GM12864 (cell line): ENCODE measurements at places on chromosomes 1 and 21.

- no peak for DNase-seq
These were observed 1204.6 kb upstream of the TMPRSS15 start for GRCh38 chr21:19608101-19608621.

DNA sequence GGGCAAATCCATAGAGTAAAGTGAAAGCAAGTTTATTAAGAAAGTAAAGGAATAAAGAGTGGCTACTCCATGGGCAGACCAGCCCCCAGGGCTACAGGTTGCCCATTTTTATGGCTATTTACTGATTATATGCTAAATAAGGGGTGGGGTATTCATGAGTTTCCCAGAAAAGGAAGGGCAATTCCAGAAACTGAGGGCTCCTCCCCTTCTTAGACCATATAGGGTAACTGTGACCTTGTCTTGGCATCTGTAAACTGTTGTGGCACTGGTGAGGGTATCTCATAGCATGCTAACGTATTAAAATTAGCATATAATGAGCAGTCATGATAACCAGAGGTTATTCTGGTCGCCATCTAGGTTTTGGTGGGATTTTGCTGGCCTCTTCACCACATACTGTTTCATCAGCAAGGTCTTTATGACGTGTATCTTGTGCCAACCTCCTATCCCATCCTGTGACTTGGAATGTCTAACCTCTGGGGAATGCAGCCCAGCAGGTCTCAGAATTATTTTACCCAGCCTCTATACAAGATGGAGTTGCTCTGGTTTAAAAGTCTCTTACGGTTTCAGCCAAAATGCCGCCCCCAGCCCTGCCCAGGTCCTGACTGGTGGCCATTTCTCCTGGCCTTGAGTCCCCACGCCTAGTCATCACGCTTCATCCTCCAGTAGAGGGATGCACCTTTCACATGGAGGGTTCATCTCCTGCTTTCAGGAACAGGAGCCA lies 982 bp upstream of the TRIM17 start:
- no peak for DNase-seq

GRCh38 chr1:30649321-30649991 lies 73.9 kb downstream of the MATN1 start:
- no peak for DNase-seq

- DNase-seq, result no peak
These were observed 231.5 kb upstream of the ST6GALNAC5 start for GRCh38 chr1:76635784-76636183.

GRCh38 chr21:37888659-37889058 lies 27.6 kb downstream of the KCNJ6 start:
- no peak for DNase-seq

DNA sequence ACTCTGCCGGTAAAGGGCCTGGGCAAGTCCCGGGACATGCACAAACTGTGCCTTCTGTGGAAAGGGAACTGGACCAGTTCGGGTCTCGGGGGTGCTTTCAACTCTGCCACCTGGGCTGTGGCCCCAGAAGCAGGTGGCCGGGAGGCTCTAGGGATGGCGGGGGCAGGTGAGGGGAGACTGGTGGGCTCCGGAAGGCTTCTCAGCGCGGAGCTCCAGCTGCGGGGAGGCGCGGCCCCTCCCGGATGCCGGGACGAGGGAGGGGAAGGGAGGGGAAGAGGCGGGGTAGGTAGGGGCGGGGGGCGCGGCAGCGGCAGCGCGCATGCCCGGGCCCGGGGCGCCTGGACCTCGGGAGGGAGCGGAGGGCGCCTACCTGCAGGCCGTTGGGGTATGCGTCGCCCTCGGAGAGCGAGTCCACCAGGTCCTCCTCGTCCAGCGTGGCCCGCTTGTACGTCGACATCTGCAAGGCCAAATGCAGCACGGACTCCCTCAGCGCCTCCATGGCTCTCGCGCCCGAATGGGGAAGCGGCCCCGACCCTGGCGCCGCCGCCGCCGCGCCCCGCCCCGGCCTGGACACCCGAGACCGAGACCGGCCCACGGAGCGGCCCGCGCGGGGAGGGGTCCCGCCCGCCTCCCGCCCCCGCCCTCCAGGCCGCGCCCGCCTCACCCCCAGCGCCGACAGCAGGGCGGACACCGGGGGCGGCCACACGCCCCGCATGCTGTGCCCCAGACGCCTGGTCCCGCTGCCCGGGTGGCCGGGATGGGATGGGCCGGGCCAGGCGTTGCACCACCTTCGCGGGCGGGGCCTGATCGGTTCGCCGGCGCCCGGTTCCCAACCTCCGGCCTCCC lies at the start of gene ECE1:
Gene ECE1, minus strand, starts transcription at position 764 of the 846 bp plus-strand sequence. Its CDS starts 49 bp downstream, at position 715.
- DNase-seq, result no peak

GRCh38 chr1:78358165-78358564 lies 132.6 kb upstream of the PTGFR start:
- no peak for DNase-seq

- DNase-seq, result no peak
These were observed 6.7 kb upstream of the WNT2B start for GRCh38 chr1:112501810-112502641.

DNA sequence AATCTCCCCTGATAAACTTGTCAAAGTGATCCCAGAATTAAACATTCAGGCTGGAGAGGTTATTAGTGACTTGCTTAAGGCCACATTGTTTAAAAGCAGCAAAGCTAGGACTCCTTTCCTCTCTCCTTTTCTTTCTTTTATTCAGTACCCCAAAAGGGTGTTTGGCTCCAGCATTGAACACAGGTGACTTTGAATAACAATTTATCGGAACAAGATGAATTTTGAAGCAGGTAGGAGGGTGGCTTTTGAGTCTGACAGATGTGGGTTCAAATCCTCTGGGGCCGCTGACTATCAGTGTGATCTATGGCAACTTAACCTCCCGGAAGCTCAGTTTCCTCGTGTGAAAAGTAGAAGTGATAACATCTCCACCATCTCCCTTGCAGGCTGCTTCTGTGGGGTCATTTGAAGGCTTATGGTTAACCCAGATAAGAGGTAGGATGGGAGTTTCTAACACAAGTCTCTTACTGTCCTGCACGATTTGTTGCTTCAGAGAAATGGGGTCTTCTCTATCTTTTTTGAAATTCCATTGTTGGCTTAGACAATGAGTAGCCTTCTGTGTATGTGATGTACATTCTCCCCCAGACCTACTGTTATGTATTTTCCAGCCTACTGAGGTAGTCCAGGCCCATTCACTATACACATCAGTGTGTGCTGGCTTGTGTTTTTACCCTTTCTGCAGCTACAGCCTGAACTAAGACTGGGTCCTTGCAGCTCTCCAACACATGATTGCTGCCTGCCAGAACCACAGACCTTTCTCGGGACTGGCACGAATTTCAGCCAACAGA lies 29.0 kb downstream of the JUN start:
- no peak for DNase-seq

DNA sequence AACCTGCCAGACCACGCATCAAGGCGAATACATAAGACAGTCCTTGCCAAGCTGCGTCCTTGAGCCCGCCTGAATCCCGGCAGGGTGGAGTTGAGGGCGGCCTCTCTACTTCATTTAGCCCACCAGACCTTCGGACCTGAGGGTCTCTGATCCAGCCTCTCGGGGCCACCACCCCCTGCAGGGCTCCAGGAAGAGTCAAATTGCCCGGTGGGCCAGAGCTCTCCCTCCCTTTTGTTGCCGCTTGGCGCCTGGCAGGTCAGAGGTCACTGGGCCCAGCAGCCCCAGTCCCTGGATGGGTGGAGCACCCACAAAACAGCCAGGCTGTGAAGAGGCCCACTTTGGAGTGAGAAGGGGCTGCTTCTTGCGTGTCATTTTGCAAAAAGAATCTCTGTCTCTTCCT lies 9.0 kb downstream of the GNG4 start:
- DNase-seq, result no peak

DNA sequence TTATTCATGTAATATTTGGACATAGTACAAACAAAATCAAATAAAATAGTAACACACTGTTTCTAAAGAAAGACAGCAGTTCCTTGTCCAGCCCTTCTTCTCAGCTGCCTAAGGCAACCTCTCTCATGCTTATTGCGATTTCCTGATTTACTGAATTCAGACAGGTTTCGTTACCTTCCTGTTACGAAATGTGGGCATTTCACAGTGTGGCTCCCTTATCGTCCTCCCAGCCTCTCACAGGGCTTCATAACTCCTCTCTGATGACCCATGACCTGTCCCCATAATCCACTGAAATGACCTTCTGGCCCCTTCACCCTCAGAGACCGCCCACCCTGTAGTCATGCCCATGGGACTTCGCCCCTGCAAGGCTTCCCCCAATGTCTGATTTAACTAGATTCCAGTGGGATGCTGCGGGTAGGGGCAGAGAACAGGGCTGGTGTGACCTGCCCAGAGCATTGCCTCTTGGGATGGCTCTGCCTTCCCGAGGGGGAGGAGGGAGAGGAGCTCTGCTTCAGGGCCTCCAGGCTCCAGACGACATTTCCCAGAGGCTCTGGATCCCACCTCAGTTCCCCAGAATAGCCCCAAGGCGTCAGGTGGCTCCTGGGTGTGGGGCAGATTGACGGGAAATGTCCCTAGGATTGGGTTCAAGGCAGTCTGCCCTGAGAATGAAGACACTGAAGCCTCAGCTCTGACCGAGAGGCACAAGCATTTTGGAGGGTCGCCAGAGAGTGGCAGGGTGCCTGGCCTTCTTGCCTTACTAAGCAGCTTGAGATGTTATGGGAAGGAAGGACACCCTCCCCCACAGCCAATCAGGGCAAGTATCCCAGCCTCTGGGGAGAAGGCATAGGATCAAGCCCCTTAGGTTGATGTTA lies 20.6 kb downstream of the PADI2 start:
- no peak for DNase-seq

DNA sequence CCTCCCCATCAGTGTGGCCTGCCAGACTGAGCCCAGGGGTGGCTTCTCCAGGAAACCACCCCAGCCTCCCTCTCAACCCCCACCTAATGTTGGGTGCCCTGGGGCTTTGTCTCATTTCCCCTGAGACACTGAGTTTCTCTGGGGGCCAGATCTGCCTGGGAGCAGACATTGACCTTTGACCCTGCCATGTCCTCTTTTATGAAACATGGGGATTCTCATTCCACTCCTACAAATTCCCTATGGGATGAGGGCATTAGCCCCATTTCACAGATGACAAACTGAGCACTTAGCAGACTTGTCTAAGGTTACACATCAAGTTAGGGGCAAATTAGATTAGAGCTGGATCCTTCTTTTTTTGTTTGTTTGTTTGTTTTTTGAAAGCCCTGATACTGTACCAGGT lies 24.1 kb downstream of the RHBG start:
- no peak for DNase-seq

DNA sequence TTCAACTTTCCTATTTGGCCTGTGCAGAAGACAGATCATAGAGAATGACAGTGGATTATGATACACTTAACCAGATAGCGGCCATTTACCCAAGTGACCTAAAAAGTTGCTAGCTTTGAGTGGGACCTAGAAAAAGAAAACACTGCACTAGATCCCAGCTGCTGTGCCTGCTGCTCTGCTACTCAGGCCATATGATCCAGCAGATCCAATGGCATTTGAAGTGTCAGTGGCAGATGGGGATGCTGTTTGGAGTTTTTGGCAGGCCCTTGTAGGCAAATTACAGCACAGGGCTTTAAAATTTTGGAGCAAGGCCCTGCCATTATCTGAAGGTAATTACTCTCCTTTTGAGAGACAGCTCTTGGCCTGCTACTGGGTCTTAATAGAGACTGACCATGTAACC lies 74.0 kb upstream of the KCNE2 start:
- no peak for DNase-seq

GRCh38 chr1:29136391-29136915 lies 12.8 kb upstream of the TMEM200B start:
- no peak for DNase-seq

- DNase-seq, result no peak
These were observed 47.6 kb upstream of the GJA5 start for GRCh38 chr1:147808025-147808424.

DNA sequence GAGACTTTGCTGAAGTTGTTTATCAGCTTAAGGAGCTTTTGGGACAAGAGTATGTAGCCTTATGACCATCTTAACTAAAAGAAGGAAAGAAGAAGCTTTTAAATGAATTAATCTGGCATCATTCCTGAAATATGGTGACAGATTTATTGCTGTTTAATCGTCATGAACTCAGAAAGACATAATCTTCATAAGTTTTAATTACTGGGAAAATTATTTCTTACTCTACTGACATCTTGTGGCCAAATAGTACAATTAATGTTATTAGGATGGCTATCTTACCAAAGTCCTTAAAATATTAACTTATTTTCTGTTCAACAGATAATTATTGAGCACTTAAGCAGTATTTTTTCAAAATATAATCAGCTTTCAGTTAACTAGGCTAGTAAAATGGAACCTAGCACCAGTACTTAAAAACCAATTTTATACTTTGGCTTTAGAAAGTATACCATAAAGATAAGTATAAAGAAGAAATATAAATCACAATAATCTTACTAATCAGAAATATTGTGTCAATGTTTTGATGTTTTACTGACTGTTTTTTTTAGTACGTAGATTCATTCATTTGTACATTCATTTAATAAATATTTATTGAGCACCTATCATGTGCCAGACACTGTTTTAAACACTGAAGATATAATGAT lies 34.7 kb upstream of the GPR25 start:
- DNase-seq, result no peak

- DNase-seq, result no peak
These were observed 114.8 kb upstream of the IGSF21 start for GRCh38 chr1:17992800-17993199.

DNA sequence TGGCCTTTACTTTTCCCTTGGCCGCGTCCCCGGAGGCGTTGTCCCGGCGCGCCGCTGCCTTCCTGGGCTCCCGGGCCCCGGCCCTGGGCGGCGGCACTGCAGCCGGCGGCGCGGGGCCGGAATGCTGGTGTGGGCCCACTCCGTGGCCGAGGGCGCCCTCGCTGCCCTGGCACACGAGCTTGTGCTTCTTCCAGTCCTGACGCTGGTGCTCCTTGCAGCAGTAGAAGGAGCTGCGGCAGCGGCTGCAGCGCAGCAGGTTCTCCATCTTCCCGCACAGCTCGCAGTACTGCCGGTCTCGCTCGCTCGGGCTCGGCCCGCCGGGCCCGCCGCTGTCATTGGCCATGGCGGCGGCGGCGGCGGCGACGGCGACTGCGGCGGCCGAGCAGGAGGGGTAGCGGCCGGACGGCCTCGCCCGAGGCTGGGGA lies 529 bp downstream of the EGLN1 start:
- DNase-seq, result no peak

DNA sequence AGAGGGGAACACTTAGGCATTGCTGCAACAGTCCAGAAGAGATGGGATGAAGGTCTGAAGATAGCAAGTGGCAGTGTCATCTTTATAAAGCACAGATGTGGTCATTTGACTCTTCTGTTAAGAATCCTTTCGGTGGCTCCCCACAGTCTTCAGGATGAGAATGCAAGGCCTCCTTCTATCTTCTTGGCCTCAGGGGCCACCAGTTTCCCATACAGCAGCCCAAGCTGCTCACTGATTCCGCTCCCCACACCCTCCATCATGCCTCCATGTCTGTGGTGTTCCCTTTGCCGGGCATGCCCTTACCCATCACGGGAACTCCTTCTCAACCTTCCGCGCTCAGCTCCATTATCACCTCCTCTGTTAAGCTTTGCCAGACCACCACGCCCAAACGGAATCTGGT lies 16.1 kb upstream of the MFSD2A start:
- DNase-seq, result no peak

- peak; percentile 21 for DNase-seq
These were observed at the start of gene FOXD3 for GRCh38 chr1:63322114-63322943. FOXD3 (plus strand) TSS chr1:63322567; CDS start chr1:63323059, 492 bp downstream.
